Activated T-cell treated with anti-CD3 and anti-CD28 coated beads for 24 hours (primary cell): ENCODE measurements at places on chromosomes 6 and 20.

DNA sequence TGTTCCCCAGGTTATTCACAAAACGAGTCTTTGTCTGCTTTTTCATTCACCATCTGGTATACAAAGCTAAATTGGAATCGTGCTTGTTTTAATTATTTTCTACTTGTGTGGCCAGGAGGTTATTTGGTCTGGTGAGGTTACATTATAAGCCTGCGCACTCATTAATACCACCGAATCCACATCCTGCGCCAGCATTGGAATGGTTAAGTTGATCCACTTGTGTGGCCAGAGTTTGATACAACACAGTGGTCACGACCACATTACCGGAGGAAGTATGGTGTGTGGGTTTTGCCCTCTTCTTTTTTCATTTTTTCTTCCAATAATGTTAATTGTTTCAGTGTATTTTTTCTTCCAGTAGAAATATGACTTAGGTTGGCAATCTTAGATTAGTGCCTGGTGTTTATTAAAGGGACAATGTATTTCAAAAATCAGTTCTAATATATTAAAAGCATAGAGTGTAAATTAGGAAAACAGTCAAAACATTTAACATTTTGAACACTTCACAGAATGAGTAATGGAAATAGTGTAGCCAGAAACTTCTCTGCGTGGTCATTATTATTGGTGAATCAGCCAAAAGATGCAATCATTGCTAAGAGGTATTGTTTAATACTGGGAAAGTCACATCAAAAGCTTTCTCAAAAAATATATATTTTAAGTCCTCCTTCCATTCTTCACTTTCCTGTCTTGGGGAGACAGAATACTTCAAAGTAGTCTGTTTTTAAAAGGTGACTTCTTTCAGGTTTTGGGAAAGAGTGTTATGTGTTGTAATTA, 84.5 kb downstream of the JARID2 start:
- DNase-seq = no peak

DNA sequence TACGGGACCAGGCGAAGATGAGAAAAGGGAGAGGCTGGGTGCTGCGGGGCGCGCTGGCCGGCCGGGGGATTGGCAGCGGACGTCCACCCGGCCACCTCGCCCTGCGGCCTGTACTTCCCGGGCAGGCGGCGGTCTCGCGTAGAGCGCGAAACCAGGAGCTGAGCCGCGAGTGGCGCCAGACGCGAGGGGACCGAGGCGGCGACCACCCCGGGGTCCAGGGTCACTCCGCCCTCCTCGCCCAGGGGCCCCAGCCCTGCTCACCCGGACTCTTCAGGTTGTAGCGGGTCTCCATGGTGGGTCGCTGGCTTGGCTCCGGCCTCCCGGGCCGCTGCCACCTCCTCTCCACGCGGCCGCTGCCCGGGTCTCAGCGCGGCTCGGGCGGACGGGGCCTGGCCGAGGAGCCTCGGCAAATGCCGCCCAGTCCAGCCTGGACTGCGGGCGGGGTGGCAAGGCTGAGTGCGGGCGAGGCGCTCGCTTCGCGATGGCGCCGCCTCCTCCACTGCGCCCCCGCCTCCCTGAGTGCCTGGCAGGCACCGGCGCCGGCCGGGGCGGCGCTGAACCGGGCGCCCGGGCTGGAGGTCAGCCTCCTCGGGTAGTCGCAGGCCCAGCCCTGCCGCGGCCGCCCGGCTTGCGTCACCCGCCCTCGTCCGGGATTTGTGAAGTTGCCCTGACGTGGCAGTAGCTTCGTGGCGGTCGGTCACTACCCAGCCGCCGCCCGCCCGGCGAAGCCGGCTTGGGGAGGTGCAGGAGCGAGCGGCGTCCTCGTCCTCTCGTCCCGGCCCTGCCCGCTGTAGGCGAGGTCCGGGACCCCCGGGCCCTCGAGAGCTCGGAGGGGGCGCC, at the start of gene UBE2J1:
Gene UBE2J1, minus strand, starts transcription at position 445 of the 840 bp plus-strand sequence. Its CDS starts 153 bp downstream, at position 292.
- DNase-seq = peak; percentile 58

DNA sequence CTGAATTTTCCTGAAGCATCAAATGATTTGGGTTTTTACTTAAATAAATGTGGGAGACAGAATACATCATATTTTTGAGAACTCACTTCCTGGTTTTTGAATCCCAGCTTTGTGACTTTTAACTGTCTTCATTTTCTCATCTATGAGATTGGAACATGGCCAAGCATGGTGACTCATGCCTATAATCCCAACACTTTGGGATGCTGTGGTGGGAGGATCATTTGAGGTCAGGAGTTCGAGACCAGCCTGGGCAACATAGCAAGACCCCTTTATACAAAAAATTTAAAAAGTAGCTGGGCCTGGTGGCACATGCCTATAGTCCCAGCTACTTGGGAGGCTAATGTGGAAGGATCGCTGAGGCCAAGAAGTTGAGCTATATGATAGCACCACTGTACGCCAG, 122.3 kb downstream of the QKI start:
- no peak for DNase-seq

GRCh38 chr6:132813173-132813856, 1.1 kb upstream of the RPS12 start:
- DNase-seq = no peak

DNA sequence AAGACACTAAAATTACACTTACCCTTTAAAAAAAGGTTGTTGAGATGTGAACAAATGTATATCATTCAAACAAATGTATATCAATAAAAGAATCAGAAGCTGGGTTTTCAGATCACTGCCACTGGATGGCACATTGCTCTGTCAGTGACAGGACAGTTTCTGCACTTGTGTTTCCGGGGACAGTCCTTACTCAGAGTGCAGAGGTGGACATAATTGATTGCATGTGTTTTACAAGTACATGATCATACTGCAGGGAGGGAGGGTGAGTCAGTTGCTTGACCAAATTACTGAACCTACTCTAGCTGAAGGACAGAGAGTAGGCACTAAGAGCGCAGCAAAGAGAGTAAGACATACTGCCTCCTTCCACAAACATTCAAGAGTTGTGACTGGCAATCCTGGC, 302.3 kb downstream of the TENT5A start:
- DNase-seq = no peak

DNA sequence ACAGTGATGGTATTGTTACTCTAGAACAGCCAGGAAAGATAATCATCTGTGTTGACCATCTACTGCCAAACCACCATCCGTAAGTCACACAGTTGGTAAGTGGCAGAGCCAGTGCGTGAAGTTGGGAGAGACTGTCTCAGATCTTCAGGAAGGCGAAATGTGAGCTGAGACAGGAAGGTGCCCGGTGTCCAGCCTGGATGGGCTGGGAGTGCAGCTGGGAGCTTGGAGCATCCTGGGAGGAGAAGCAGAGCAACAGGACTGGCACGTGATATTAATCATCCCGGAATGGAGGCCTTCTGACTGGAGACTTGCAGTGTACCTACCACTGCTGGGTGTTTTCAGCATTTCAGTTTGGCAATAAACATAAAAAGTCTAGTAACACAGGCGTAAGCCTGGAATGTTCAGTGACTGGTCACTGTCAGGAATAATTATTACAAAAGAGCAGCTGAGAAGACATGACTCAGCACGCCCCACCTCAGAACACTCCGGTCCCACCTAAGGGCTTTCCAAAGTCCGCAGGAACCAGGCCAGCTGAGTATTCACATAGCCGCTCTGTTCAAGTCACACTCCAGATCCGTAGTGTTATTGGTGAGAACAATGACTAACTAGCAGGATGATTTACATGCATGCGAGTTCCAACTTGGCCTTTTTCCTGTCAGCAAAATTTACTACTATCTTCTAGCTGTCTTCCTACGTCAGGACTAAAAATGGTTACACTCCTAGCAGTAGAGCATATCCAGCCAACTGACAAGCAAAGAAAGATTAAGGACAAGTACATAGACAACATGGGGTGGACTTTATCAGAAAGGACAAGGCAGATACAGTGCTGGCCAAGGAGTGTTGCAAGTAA, 45.1 kb upstream of the PNRC1 start:
- no peak for DNase-seq

DNA sequence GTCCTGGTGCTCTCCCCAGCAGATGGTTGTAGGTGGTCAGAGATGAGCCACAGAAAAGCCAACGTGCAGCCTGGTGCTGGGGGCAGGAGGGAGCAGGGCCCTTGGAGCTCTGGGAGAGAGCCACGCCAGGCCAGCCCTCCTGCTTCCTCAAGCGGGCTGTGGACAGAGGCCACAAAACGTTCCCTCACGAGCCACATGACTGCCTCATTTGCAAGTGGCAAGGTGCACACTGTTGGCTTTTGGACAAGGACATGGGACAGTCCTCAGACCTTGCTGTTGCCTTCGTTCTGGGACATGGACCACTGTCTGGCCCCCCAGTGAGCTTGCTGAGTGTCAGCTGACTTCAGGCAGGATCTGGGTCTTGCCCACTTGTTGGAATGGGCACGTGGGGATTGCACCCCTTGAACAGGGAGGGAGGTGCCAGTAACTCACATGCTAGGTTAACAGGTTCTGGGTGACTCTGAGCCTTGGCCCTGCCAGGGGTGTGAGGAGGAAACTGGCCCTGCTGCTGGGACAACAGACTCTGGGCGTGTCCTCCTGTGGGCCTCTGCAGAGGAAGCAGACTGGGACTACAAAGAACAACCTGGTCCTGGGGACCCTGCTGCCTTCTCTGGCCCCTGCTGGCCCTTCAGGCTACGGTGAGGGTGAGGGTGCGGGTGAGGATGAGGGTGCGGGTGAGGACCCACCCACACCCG, 2.6 kb downstream of the SLCO4A1 start:
- no peak for DNase-seq

- DNase-seq = no peak
These were observed 4.4 kb downstream of the TUBB1 start for GRCh38 chr20:59023616-59024015.

- no peak for DNase-seq
These were observed 19.5 kb upstream of the IER3 start for GRCh38 chr6:30763618-30764489.

DNA sequence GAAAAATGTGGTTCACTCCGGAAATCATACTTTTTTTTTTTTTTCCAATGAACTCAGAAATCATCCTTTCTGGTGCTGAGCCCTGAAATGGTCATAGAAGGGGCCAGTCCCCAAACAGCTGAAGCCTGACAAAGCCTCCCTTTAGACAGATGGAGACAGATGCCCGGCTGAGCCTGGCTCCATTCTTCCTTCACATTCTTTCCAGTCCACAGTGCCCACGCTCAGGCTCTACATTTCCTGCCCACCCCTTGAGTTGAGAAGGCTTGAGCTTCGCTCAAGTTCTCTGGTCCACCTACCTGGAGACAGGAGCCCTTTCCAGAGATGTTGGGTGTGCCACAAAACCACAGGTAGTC, 41.2 kb downstream of the KCNK5 start:
- DNase-seq = no peak

GRCh38 chr20:46458866-46459750, 52.7 kb upstream of the ELMO2 start:
- peak; percentile 5 for DNase-seq

GRCh38 chr6:25083784-25084507, 148.2 kb upstream of the RIPOR2 start:
- no peak for DNase-seq

- no peak for DNase-seq
These were observed 26.4 kb upstream of the PAQR8 start for GRCh38 chr6:52335576-52335975.

- no peak for DNase-seq
These were observed 40.3 kb downstream of the GPX5 start for GRCh38 chr6:28565823-28566526.

GRCh38 chr6:20178327-20178726, 33.9 kb downstream of the MBOAT1 start:
- DNase-seq = no peak

GRCh38 chr20:6381887-6382286, 259.1 kb upstream of the FERMT1 start:
- DNase-seq = no peak

- DNase-seq = no peak
These were observed 225.2 kb downstream of the SAMD5 start for GRCh38 chr6:147733686-147734085.

- no peak for DNase-seq
These were observed 19.8 kb downstream of the NFYA start for GRCh38 chr6:41092421-41093140.

DNA sequence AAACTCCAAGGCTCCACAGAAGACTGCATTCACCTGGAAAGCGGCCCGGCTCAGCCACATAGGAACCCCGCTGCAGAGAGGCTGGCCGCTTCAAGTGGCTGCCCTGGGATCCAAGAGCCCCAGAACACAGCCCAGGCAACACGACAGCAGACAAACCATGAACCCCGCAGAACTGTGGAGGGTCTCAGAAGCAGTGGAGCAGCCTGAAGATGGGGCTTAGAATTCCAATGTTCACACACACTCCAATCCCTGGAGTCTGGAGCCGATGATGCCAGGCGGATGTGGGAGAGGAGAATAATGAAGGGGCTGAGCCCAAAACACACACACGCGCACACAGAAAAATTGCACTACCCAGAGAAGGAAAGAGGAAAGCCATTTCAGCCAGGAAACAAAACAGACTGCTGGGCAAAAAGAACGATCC, 52.4 kb downstream of the NINL start:
- no peak for DNase-seq

GRCh38 chr6:75524322-75524972, 30.8 kb upstream of the FILIP1 start:
- no peak for DNase-seq

DNA sequence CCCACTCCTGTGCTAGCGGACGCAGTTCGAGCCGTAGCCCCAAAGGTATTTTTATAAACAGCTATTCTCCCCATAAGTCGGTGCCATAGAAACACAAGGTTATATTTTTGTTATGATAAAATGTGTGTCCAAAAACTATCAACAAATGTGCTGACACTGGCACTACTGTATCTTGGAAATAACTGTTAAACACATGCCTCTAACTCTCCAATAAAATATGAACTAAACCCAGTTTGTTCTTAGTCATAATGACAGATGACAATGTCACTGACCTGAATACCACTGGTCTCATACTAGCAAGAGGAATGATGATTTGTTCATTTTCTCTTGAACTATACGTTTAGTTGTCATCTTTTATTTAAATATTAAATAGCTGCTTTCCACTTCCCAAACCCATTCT, 51.4 kb upstream of the NUP153 start:
- DNase-seq = no peak

- DNase-seq = no peak
These were observed 52.6 kb upstream of the SLC22A1 start for GRCh38 chr6:160069050-160069454.

DNA sequence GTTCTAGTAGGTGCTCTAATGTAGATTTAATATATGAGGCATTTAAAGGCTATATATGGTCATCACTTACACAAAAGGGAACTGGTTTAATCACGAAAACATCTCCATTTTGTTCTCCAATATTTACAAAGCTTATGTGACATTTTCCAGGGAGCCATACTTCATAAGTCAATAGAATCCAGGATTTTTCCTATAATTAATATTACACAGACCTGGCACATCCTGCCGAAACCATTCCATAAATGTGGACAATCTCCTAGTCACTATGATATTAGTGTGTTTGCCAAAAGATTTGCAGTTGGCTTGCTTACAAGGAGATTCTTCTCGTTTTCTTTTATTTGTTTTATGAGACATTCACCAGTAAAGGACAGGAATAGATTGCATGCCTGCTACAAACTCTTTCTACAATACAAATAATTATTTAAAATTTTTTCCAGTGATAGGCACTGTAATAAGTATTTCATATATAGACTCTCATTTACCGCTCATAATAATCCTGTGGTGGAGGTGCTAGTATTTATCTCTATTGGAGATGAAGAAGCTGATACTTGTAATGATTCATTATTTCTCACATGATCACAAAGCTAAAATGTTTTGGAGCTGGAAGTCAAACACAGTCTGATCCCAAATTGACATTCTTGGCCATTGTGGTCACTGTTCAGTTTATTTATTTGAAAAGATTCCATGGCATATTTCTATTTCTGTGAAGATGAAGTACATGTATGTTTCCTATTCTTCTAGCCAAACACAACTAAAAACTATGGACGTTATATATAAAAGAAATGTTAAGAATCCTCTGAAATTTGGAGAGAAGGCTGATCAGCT, 597.0 kb downstream of the HTR1B start:
- no peak for DNase-seq
